ENCODE measurements at places on chromosomes 7 and 10.

DNA sequence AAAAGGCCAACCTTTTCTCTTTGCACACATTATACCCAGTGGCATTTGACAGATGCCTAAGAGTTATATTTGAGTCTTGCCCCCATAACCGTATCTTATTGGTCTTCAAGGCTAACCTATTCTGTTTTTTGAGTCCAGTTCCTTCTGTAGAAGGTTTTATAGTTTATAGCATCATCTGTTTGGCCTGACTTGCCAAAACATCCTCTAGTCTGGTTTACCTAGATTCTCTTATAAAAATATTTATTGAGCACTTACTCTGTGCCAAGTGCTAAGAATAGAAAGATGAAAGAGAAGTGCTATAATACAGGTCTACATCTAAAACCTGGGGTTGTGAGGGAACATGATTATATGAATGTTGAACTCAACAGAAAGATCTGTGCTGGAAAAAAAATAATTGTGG lies 55.9 kb upstream of the PIP4K2A start:
- no peak for DNase-seq

GRCh38 chr10:110783509-110784107 lies 88.1 kb upstream of the PDCD4 start:
- no peak for DNase-seq

- no peak for DNase-seq
Measured at GRCh38 chr10:132263866-132264265, 43.9 kb downstream of the STK32C start.

GRCh38 chr10:60375293-60376004 lies 14.2 kb downstream of the ANK3 start:
- no peak for DNase-seq

DNA sequence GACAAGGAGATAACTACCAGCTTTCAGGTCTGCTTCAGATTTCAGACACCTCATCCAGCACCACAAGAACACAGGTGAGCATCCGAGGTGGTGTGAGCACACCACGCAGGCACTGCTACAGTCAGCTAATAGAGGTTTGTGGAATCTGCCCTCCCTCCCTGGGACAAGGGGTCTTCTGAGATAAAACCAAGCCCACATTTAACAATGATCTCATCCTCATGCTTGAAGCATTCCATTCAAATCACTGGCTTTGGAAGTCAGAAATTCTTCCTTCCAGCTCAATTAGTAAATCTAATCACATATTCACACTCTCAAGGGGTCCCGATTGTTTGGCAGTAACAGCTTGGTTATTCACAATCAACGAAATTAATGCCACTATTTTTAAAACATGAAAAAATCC lies 331.4 kb downstream of the ELMO1 start:
- no peak for DNase-seq

- no peak for DNase-seq
Measured at GRCh38 chr10:49471532-49471931, 67.4 kb downstream of the ERCC6 start.

GRCh38 chr10:78279756-78280155 lies 246.1 kb downstream of the RPS24 start:
- no peak for DNase-seq

DNA sequence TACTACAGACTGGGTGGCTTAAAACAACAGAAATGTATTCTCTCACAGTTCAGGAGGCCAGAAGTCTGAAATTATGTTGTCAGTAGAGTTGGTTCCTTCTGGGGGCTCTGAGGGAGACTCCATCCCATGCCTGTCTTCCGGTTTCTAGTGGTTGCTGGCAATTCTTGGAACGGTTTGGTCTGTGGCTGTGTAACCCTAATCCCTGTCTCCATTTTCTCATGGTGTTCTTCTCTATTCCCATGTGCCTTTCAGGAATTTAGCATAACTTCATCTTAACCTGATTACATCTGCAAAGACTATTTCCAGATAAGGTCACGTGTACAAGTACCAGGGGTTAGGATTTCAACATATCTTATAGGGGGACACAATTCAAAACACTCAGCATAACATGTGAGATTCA lies 73.2 kb downstream of the FAM241B start:
- no peak for DNase-seq

DNA sequence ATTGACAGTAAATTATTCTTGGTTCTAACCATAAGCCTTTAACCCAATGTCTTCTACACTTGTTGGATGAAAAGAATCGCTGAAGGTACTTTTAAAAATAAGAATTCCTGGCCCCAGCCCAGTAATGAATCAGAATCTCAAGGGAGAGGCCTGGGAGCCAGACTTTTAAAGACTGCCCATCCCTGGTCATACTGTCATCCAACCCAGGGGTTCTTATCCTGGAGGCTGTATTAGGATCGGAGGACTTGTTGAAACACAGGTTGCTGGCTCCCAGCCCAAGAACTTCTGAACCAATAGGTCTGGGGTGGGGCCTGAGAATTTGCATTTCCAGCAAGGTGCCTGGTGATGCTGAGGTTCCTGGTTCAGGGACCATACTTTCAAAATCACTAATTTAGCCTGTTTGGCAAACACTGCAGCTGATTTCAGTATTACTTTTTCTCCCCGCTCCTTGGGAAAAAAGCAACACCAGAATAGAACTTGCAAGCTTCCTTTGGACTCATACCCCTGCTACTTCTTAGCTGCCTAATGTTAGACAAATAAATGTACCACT lies 79.5 kb upstream of the FAM133B start:
- no peak for DNase-seq

- DNase-seq: no peak
Measured at GRCh38 chr7:39541511-39541910, 24.7 kb upstream of the YAE1 start.

- DNase-seq: no peak
Measured at GRCh38 chr10:118911363-118911762, 118.2 kb upstream of the NANOS1 start.

GRCh38 chr10:27360581-27361172 lies 120.1 kb upstream of the ACBD5 start:
- DNase-seq: peak; percentile 65

DNA sequence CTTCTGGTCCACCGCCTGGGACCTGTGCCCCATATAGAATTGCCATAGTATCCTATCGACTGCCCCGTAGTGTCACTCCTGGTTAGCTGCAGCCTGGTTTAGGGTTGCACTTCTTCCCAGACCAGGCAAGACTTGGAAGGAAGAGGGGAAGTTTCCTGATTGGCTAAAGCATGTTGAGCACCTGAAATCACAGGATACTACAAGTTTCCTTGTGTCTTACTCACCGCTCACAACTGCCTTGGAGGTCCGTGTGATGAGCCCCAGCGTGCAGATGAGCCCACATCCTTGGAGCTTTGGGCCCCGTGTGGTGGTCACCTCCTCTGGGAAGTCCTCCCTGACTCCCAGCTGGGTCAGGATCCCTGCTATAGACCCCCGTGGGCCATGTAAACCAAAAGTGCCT lies 73.9 kb upstream of the GTF2I start:
- no peak for DNase-seq

- DNase-seq: no peak
Measured at GRCh38 chr7:93574269-93574645, 267 bp downstream of the CALCR start.

- no peak for DNase-seq
Measured at GRCh38 chr10:113216102-113216501, 266.1 kb downstream of the TCF7L2 start.

Data from CMK (cell line).